Large intestine (tissue), 12 donors: ENCODE measurements at places on chromosomes 16 and 17.

- DNase-seq, result no peak
Observed at GRCh38 chr16:53859995-53860540, 156.1 kb downstream of the FTO start.

DNA sequence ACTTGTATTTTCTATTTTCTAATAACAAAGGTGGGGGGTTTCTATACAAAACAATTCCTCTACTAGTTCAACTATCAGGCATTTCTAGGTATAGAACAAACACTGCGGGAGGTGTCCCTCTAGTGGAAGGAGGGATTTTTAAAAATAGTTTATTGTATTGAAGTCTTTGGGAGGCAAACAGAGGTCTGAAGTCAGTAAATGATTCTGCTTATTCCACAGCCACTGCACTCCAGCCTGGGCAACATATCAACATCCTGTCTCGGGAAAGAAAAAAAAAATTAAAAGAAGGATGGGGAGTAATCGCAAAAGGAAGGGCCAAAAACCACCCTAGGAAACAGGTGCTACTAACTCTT is 648 bp upstream of the ERCC4 start:
- DNase-seq, result no peak

- peak; percentile 76 for DNase-seq
Observed at GRCh38 chr17:44312396-44313104, 4.1 kb downstream of the RUNDC3A start.

DNA sequence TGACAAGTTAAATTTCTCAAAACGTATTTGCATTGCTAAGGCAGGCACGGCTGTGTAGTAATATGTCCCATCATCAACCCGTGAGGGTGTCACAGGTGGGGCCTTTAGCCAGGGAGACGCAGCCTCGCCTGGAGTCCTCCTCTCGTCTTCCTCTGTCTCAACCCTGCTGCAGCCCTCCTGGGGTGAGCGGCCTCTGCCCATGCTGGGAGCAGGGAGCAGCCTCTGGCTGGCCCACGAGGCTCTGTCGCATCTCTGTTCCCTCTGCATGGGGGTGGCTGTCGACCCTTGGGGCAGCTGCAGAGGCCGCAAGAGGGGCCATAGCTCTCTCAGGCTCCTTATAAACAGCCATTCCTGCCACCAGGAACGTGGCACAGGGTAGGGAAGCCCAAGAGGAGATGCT is 806 bp upstream of the SMIM5 start:
- DNase-seq, result no peak
